CD4-positive, alpha-beta T cell treated with Interleukin-6 at 100 ng/mL for 8 hours (primary cell): ENCODE measurements at places on chromosomes 7 and 10.
A peak's percentile ranks its signal among the peaks of the same experiment; 100 is the strongest.

DNA sequence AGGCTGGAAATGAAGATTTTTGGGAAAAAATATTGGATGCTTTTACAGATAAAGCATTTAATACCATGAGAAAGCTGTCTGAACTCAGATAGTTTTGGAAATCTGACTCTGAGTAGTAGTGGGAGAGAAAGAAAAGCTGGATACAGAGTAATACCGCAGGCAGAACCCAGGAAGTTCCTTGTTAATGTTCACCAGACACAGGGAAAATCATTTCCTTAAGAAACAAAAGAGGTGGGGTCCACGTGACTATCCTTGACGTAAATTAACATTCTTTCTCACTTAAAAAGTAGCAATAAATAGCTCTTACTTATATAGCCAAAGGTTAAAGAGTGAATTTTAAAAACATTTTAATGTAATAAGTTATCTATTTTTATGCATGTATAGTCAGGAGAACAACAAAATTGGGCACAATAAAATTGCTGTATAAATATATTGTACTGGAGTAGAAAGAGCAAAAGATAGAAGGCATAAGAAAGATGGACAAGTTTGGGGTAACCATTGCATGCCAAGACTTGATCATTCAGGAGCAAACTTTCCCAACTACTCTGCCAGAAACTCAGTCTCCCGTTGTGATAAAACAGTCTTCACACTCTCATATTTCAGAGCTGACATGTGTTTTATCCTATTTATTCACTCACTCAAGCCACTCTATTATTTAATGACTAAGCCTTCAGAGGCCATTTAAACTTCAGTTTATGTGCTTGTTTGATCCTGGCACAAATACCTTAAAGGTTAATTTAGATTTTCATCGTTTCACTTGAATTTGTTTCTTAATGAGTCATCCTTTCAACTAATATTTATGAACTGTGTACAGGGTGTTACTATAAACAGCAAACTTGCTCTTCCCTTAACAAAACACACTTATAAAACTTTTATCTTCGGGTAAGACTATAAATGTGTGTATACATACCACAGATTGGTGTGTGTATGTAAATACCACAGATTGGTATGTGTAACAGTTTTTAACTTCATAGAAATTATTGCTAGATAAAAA, 143.1 kb downstream of the GNAI1 start:
- DNase-seq, result no peak

DNA sequence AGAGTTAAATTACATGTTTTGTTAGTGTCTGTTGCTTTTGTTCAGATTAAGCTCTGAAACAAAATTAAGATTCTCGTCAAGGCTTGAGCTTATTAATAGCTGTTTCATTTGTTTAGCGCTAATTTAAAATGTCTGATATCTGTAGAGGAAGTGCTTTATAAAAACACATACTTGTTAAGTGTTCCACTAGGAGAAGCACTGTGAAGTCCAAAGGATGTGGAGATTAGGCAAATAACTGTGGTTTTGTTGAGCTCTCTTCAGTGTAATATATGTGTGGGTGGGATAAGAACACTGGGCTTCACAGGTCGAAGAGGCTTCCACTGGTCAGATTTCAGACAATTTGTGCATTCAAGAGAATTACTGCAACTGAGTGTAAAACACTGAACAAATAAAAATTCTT, 242.0 kb downstream of the AUTS2 start:
- no peak for DNase-seq

DNA sequence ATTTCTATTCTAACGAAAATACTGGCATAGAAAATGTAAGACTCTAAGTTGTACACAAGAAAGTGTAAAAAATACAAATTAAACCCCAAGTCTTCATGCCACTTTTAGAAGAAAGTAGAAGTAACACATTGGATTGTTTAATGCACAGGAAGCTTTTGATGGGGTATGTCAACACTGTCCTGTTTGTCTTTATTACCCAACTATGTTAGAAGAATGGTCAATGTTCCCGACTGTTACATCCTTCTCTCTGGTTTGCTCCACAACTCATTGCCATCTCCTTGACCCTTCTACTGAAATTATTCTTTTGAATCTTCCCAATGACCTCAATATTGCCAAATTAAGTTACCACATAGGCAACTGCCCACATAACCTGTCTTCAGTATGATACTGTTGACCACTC, 35.8 kb downstream of the COL28A1 start:
- DNase-seq, result no peak

GRCh38 chr10:1217237-1217587, 161.0 kb downstream of the WDR37 start:
- DNase-seq, result no peak

- no peak for DNase-seq
Observed at GRCh38 chr10:97974526-97975525, 55.6 kb downstream of the CRTAC1 start.

DNA sequence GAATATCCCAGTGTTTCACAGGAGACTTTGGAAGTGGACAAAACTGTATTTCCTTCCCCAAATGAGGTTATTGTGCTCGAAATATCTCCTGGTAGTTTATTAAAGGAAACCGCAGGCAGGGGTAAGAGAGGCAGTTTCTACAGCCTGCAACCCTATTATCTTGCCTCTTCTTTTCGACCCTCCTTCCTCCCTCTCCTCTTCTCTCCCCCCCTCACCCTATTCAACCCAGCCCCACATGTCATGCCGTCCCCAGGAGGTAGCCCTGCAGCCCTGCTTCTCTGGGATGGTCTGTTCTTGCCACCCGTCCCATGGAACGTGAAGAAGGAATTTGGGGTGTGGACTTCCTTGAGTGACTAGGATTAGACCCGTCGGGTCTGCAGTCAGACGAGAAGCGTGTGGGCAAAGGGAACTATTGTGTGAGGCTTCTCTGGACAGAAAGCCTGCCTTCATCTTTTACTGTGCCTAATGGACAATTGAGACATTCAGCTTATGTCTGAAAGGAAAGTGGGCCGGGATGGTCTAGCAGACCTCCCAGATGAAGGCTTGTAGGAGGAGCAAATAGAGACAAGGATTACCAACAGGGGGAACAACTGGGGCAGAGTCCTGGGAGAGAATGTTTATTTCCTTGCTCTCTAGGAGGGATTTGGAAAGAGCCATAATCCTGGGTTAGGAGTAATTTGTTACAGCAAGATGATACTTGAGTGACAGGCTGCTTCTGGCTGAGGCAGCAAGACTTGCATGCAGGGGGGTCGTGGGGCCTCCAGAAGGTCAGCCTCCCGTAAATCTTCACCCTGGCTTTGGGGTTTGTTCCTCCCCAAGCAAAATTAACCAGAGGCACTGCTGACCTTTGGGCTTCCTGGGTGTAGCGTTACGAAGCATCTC, 77.8 kb downstream of the TCF7L2 start:
- no peak for DNase-seq

- DNase-seq, result no peak
Observed at GRCh38 chr10:70247360-70247759, 14.1 kb upstream of the PPA1 start.

DNA sequence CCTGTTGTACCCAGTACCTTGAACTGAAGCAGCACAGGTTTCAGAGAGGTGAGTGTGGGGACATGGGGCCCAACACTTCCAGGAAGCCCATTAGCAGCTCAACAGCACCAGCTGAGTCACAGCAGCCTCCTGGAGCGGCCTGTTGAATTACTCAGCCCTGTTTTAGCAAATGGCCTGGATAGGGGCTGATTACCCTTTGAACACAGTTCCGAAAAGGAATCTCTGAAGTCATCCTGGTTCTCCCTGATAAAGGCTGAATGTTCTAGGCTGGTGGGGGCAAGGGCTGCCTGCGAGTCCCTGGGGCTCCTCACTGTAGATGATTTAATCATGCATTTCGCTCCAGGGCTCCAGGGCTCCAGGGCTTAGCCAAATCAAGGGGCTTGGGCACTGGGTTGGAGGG, 287.5 kb downstream of the GRID1 start:
- no peak for DNase-seq

GRCh38 chr7:99171731-99172130, 27.8 kb upstream of the SMURF1 start:
- no peak for DNase-seq

- no peak for DNase-seq
Observed at GRCh38 chr7:151702961-151703360, 174.0 kb downstream of the PRKAG2 start.

DNA sequence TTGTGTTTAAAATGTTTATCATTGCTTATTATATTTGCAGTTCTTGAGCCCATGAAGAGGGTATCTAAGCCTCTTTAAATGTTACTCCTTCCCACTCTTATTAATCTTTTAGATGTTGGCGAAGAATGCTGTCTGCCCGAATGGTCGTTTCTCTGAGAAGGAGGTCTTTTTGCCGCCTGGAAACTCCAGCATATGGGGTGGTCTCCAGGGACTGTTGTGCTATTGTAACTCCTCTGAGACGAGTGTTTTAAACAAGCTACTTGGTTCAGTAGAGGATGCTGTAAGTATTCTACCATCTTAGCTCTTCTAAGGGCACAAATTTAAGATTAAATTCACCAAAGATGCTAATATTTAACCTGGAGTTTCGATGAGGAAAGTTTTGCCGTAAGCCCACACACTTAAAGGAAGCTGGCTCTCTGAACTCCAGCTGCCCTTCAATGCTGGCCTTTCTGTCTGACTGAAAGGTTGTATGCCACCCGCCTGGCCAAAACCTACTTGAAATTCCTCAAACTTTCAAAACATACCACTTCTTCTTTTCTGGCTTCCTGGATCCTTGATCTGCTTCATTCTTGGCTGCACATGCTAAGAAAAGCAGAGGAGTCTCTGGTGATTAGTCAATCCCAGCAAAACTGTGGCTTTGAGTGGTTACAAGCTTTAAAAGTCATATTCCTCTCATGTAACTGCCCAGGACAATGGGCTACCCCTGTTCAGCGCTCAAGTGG, 74.7 kb downstream of the ABCA13 start:
- DNase-seq, result no peak

DNA sequence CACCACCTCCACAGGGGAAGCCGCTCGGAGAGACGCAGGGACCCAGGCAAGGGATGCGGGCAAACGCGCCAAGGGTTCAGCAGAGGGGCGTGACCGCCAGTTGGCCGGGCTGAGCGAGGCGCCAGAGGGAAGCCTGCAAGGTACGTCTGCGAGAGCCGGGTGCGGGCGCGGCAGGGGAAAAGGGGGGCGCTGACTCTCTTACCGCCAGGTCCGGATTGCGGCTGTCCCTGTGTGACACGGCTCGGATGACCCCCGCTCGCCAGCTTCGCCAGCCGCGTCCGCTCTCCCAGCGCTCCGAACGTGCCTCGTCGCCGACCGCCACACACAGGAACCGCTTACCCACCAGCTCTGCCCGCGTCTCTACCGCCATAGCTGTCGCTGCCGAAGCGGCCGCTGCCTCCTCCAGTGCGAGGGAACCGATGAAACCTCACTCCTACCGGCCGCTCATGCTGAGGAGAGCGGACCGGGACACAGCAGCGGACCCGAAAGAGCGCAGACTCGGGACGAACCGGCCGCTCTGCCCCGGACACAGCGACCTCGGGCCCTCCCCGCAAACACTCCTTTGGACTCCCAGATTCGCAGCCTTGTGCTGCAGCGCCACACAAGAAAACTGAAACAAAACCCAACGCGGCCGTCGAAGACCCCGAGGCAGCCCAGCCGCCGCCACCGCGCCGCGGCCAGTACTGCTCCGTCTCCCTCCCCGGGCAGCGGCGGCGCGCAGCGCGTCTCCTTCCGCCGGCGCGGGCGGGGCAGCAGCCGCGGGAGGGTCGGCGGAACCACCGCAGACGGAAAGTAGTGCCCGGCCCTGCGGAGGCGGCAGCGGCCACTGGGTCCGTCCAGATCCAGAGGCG, at the start of gene JMJD1C:
Gene JMJD1C, minus strand, starts transcription at position 685 of the 851 bp plus-strand sequence. Its CDS starts 315 bp downstream, at position 370.
- DNase-seq, result peak; percentile 51

DNA sequence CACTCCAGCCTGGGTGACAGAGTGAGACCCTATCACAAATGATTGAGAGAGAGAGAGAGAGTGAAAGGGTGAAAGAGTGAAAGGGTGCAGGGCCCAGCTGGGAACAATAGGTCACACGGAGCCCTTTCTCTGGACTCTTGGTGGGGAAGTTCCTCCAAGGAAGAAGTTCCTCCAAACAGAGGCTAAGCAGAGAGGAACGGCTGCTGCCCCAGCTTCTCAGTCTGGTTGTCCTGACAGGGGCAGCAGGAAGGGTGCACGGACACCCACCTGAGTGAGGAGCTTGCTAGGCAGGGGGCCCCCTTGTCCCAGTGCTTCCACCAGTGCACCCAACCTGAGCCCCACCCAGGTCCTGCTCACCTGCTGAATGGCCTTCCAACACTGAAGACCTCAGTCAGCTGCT, 38.8 kb upstream of the MYL10 start:
- DNase-seq, result no peak

- no peak for DNase-seq
Observed at GRCh38 chr7:100115026-100115425, 4.1 kb downstream of the TAF6 start.

DNA sequence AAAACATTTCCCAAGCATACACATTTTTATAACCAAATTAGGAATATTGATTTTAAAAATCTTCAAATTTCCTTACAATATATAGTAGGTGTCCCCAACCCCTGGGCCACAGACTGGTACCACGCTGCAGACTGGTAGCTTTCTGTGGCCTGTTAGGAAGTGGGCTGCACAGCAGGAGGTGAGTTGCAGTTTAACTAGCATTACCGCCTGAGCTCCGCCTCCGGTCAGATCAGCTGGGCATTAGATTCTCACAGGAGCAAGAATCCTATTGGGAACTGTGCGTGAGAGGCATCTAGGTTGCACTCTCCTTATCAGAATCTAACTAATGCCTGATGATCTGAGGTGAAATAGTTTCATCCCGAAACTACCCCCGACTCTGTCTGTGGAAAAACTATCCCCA, 62.1 kb downstream of the ZWINT start:
- no peak for DNase-seq

- no peak for DNase-seq
Observed at GRCh38 chr10:127834221-127834620, 58.5 kb downstream of the CLRN3 start.

DNA sequence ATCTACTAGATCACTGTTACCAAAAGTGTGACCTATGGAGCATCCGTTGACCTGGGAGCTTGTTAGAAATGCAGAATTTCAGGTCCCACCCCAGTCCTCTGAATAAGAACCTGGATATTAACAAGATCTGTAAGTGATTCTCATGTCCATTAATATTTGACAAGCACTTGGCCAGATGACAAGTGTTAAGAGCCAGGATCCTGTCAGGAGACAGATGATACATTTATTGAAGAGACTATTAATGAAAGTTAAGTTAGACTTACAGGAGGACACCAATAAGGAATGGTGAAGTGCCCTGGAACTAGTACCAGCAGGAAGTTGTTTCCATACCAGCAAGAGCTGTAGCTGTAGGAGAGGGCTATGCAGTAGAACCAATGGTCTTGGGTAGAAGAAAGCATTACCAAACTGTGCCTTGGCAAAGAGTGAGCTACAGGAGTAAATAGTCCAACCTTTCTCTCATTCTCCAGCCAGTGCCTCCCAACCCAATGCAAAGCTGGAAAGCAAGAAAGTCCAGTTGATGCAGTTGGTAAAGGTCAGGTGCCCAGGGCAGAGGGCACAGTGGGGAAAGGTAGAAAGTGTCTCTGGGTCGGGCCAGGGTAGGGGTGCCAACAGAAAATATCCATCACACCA, 35.3 kb upstream of the ADD3 start:
- no peak for DNase-seq

DNA sequence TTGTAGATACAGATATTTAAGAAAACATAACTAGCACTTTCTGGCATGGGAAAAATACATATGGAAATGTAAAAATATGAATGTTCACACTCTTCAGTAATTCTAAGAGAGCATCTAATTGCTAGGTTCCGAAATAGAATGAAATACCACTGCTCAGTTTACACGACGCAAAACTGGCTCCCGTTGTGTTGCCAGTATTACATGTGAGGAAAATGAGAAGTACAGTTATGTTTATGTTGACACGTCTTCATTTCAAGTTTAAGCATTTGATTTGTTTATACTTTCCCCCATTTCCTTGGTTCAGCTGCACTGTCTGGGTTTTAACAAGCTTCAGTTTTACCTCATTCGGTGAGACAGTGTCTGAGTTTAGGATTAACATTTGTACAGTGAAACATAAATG, 275.8 kb upstream of the SEMA3D start:
- DNase-seq, result no peak
